ENCODE measurements at places on chromosomes 3 and 15.
A peak's percentile ranks its signal among the peaks of the same experiment; 100 is the strongest.

- DNase-seq, result no peak
Observed at GRCh38 chr3:9196020-9196419, 53.4 kb downstream of the SRGAP3 start.

DNA sequence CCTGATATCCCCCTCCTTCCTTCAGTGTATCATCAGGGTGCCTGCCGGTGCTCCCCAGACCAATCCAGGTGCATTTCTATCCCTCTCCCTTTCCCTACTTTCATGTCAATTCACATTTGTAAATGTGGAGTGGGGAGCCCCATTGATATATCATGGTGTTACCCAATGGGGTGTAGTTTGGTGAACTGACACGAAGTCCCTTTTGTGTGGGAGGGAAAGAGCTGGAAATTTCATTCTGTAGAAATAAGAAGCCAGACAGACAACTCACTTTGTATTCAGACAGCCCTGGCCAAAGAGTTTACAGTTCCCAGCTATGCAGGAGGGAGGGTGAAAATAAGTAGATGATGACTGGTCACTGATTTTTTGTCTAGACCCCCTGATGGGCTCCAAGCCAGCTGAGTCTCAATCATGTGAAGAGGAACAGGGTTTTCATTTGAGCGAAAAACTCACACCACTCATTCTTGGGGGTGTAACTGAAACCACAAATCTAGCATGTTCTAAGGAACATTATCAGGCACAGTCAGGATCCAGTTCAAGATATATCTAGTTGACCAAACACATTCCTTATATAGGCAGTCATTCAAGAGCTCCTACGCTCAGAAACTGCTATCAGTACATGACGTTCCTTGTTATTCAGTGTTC lies 58.9 kb downstream of the LMCD1 start:
- peak; percentile 96 for DNase-seq

- DNase-seq, result no peak
Observed at GRCh38 chr15:89893027-89893426, 767 bp downstream of the AP3S2 start.

GRCh38 chr15:54064365-54064764 lies 86.1 kb downstream of the UNC13C start:
- DNase-seq, result no peak

GRCh38 chr3:99866261-99866761 lies 48.6 kb downstream of the CMSS1 start:
- peak; percentile 72 for DNase-seq

DNA sequence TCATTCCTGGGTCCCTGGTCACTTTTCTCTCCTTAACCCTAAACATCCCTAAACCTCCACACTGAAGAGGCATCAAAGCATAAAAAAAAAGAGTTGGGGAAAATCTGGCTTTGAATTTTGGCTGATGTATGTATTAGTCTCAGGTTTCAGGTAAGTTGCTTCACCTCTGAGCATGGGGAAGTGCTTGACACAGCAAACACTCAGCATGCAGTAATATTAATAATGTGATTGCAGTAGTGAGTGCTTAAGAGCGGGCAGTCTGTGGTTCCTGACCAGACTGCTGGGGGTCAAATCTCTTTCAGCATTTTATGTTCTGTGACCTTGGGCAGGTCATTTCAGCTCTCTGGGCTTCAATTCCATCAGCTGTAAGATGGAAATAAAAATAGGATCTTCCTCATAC lies 467.9 kb downstream of the SOX2 start:
- DNase-seq, result no peak

DNA sequence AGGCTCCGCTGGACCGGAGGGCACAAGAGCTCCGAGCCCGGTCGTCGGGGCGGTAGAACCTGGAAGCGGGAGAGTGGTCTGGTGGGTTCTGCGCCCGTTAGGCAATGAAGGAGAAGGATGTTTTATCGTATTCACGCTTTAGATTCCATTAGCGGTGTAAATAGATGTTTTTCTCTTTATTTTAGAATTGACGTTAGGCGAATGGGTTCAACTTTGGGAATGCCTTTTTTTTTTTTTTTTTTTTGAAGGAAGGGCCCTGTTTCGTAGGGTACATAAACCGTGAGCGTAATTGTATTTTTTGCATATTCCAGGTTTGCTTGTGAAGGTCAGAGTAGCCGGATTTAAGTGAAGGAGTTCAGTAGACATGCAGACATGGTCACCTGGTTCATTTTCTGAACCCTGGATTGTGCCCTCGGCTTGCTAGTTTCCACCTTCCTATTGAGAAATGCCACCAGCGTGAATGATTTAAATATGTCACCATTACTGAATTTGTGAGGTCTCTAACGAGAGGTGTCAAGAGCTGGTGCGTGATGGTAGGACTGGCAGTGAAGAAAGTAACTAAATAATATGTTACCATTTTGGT lies 808 bp downstream of the RBM6 start:
- no peak for DNase-seq

GRCh38 chr3:72157748-72158638 lies 373.0 kb upstream of the PROK2 start:
- DNase-seq, result no peak

- no peak for DNase-seq
Observed at GRCh38 chr3:129506231-129506742, 22.2 kb upstream of the RHO start.

DNA sequence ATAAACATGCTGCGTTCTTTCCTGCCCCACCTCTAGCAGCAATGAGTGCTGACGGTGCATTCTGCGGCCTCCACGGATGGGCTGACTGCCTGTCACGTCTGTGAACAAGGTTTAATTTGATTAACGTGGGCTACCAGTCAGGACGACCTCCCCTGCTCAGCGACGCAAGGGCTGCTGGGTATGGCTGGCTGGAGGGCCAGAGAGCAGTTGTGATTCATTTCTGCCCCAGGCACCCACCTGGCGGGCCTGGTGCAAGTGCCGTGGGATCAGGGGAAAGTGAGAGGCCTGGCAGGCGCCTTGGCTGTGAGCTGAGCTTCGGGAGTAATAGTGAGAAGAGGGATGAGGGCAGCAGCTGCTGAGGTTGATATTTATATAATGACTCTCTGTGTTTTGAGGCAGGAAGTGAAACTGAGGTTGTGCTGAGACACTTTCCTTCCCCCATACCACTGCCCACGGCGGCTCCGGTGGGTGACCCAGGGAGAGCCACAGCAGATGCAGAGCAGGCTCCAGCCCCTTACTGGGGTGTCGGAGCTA lies 190.4 kb upstream of the BCL6 start:
- no peak for DNase-seq

DNA sequence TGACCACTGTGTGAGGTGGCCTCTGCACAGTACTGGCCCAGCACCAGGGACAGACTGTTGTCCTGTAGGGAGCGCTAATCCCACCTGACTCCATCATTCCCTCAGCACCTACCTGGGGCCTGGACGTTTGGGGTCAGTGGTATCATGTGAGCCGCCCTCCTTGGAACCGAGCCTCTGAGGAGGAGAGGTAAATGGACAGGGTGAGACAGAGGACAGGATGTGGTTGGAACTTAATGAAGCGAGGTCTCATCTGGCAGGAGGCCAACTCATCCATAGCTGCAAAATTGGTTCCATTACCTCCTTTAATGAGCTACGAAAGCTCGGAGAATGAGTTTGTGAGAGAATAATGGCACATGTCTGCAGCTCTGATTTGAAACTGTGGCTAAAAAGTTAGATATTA lies 13.9 kb downstream of the MAPKAPK3 start:
- DNase-seq, result peak; percentile 59

- DNase-seq, result no peak
Observed at GRCh38 chr15:43529587-43530345, 12.4 kb downstream of the MAP1A start.

GRCh38 chr15:27070841-27071240 lies 99.9 kb downstream of the GABRG3 start:
- DNase-seq, result no peak

GRCh38 chr3:45980819-45981218 lies 14.8 kb downstream of the FYCO1 start:
- peak; percentile 46 for DNase-seq

- peak; percentile 75 for DNase-seq
Observed at GRCh38 chr3:149077628-149078027, 8.7 kb downstream of the HLTF start.

DNA sequence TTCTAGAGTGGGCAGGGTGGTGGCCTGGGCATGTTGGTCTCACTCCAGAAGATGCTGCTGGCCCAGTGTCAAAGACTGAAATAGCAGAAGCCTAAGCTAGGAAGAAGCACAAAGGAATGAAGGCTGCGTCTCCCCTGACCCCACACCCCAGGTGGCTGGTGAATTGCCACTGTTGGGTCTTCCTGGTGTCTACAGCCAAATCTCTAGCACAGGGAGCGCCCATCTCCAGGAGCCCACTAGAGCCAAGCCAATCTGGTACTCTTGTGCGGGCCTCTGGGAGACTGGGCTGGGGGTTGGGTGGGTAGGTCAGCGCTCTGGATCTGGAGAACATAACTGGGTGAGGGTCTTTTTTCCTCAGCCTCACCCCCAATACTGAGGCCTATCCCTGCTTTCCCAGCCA lies 894 bp downstream of the TUSC2 start:
- DNase-seq, result no peak

- DNase-seq, result no peak
Observed at GRCh38 chr3:111106993-111107661, 35.5 kb downstream of the NECTIN3 start.

DNA sequence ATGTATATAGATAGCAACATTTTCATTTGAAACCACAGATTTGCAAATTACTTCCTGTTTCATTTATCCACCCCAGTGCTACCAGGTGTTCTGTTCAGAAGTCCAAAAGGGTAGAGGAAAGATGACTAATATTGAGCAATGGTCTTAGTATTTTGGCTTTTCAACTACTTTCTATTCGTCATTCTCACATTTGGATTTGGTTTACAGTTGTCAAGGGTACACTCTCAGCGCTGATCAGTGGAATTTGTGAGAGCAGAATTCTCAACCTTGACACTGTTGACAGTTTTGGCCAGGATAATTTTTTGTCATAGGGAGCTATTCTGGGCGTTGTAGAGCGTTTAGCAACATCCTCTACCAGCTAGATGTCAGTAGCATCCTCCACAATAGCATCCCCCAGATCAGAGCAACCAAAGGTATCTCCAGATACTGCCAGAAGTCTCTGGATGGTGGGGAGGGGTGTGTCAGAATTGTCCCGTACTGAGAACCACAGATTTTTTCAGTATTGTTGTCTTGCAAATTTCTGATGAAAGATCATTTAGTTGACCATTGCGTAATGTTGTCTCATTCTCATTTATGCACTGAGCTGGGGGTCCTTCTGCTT lies 4.2 kb downstream of the HMCES start:
- peak; percentile 43 for DNase-seq

GRCh38 chr3:71726146-71726545 lies 944 bp upstream of the EIF4E3 start:
- no peak for DNase-seq

DNA sequence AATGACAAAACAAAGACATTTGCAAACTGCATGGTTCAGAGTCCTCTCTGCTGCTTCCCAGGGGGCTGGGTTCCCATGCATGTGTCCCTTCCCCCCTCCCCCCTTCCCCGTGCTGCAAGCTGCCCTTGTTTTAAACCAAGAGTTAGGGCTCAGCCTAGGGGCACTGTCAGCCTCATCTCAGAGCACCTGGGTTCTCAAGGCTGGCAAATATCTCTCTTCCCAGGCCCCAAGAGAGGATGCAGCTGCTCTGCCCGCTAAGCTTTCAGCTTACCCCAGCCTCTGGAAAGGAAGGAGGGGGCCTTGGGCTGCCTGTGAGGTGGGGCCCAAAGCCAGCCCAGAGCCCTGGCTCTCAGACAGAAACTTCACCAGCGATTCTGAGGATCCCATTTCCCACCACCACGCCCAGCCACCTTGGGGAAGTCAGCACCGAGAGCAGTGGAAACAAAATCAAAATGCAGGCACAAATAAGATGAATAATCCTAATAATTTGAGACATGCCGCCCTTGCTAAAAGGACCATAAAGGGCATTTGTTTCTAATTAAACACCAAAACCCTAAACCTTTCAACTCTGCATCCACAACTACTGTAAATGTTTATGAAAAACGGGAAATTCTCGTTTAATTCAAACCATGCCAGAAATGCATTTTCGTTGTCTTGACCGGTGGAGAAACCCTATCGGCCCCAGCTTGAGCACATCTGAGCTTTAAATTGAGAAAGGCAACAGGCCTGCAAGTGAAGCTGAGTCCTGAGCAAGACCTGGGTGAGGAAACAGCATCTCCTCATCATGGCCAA lies 67.7 kb upstream of the WNT5A start:
- DNase-seq, result peak; percentile 56

- peak; percentile 56 for DNase-seq
Observed at GRCh38 chr3:57959423-57960173, 48.6 kb upstream of the FLNB start.

DNA sequence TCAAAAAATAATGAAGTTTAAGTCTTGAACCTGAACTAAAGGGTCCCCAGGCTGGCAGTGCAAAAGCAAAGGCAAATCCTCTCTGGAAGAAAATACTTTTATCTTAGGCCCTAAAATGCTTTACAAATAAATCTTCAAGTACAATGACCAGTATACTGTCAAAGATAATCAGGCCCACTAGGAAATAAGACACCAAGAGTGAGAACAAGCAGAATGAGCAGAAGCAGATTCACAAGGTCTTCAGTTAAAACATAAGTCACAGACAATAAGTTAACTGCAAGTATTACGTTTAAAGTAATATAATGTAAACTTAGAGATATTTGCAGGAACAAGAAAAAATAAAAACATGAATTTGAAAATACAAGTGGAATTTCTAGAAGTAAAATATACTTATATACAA lies 42.2 kb upstream of the IGSF10 start:
- DNase-seq, result no peak

DNA sequence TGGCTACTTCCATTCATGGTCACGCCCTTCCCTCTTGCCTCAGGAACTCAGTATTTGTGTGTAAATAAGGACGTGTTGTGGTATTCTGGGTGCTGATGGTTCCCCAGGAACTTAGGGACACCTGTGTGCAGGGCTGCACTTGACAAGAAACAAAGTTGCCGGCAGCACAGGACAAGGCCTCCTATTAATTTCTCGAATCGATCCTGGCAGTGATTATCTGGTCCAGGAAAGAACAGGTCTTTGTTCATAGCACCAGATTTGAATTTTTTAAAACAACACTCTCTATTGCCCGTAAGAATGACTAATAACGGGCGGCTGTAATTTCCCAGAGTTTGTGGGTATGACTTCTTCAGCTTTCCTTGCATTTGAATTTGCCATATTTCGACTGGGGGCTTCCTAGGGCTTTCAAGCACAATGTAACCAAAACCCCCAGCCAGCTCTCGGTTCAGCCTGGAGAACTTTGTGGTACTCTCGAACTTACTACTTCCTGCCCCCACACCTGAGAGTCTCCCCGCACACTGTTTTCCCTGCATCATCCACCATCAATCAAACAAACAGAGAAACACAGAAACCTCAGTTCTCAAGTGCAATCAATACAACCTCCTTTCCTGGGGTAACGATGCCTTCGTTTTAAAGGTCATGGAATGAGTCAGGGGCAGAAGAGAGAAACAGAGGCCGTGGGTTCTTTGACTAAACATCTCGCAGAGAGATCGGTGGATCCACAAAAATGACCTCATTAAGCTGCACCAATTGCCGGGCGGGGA lies 241.7 kb upstream of the ICE2 start:
- no peak for DNase-seq

GRCh38 chr15:76289582-76289981 lies 21.7 kb downstream of the ETFA start:
- no peak for DNase-seq

- DNase-seq, result peak; percentile 34
Observed at GRCh38 chr3:115709931-115710330, 86.6 kb downstream of the GAP43 start.

Measured in fibroblast of skin of abdomen (primary cell).